GM13977 (cell line): ENCODE measurements at places on chromosomes 4 and X.
A peak's percentile ranks its signal among the peaks of the same experiment; 100 is the strongest.

- no peak for DNase-seq
Measured at GRCh38 chr4:160450876-160451275, 1348.0 kb downstream of the RAPGEF2 start.

- no peak for DNase-seq
Measured at GRCh38 chrX:130615941-130616340, 214.2 kb downstream of the RBMX2 start.

GRCh38 chr4:123113155-123113554 is 190.8 kb upstream of the NUDT6 start:
- no peak for DNase-seq

- no peak for DNase-seq
Measured at GRCh38 chrX:9308426-9308825, 156.4 kb upstream of the TBL1X start.

GRCh38 chr4:62627141-62627540 is 1427.0 kb downstream of the ADGRL3 start:
- DNase-seq = no peak

DNA sequence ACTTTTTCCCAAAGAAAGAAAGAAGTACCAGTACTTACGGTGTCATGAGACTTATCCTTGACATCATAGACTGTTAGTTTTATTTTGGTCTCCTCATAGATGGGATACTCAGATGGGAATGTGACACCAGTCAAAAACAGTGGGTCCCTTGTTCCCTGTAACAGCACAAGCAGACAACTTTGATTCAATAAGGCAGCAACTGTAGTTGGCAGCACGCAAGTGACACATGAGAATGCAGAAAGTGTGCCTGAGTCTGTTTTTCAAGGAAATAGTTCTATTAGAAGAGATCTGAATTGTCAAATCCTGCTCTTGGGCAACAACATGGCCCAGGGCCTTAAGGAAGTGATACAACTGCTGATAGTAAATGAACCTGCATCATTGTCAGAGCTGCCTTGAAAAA is 443.2 kb downstream of the INPP4B start:
- no peak for DNase-seq

DNA sequence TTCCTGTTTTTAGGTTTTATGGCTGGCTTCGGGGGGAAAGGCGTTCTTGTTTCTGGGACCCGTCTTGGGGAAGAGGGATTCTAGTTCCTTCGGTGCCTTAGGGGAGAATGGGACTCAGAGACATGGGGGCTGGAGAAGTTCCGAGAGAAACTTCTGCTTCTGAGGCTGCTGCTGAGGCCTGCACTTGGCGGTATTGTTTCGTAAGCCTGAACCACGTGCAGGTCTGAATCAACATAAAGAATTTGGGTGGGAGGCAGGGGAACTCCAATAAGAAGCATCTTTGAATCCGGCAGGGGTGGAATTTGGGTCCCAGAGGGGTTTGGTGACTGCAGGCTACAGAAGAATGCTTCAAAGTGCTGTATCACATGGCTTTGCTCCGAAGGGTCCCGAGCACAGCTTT is 15.1 kb downstream of the XG start:
- no peak for DNase-seq

- no peak for DNase-seq
Measured at GRCh38 chrX:87805829-87806490, 288.4 kb downstream of the KLHL4 start.

DNA sequence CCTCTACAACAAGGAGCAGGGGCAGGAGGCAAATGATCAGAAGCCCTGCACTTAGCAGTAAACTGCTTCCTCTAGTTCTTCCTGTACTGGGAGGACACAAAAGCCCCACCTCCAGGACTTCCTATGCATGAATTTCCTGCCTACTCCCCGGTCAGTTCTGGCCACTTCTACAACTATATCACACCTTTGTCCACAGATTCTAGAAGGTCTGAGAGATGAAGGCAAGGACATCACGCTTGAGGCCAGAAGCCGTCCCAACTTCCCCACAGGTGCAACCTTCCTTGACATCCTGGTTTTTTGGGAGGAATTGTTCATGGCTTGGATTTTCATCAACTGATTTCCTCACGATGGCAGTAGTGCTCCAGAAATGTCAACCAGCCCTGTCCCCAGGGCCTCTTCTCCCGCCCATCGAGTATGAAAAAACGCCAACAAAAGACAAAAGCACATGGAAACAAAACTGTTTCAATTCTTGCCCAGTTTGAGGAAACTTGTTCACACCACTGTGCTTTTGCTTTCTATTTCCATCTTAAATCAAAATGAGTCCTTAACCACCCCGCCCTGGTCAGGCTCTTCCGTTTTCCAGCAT is 206.5 kb upstream of the STK26 start:
- DNase-seq = peak; percentile 52

DNA sequence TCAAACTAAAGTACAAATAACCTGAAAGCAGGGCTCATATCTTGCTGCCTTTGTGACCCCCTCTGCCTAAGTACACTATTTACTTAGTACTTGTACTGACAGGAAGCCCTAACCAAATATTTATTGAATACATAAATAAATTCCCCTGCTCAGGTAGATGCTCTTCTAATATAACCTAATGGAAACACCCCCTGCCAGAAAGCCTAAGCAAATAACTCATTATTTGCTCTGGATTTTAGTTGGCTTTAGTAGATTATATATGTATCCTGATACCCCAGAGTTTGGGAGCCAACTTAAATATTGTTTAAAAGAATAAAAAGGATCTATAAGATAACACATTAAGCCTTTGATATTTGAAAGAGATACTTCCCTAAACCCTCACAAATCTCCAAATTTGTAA is 318.2 kb downstream of the PPP1R2C start:
- no peak for DNase-seq
